NT2/D1 (cell line): ENCODE measurements at places on chromosomes 3 and 15.

GRCh38 chr15:74144153-74144775 is 13.9 kb downstream of the ISLR2 start:
- no peak for DNase-seq

- DNase-seq: no peak
Observed at GRCh38 chr3:172021164-172021563, 18.2 kb upstream of the FNDC3B start.

DNA sequence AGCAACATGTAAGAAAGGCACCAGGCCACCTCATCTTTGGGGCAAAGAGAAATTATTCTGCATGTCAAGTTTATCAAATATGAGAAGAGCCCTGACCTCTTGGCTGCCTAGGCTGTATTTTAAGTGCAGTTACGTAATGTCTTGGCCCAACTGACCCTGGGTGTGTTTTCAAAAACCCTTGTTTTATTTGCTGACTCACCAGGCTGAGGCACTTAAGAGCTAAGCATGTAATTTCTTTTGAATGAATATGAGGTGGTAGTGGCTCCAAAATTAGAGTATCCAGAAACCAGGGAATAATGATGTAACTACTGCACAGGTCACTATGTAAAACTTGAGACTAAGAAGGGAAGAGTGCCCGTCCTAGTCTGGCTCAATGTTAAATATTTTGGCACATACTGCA is 24.3 kb downstream of the PGPEP1L start:
- no peak for DNase-seq

DNA sequence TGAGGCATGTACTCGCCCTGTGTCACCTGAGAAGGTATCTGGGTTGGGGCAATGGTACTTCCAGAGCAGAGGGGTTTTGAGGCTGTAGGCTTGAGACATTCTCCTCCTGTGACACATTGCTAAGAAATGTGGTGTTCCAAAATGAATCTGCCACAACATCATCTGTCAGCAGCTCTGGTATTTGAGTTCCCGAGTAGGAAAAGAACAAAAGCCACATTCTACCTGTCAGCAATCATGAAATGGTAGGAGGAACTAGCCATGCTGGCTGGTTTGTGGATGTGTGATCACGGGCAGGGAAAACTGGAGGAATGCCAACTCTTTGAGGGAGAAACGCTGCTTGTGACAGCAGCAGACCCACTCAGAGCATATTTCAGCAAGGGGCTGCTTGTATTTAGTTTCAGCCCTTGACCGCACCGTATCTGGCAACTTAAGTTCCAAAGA is 579.4 kb upstream of the TBL1XR1 start:
- DNase-seq: no peak

DNA sequence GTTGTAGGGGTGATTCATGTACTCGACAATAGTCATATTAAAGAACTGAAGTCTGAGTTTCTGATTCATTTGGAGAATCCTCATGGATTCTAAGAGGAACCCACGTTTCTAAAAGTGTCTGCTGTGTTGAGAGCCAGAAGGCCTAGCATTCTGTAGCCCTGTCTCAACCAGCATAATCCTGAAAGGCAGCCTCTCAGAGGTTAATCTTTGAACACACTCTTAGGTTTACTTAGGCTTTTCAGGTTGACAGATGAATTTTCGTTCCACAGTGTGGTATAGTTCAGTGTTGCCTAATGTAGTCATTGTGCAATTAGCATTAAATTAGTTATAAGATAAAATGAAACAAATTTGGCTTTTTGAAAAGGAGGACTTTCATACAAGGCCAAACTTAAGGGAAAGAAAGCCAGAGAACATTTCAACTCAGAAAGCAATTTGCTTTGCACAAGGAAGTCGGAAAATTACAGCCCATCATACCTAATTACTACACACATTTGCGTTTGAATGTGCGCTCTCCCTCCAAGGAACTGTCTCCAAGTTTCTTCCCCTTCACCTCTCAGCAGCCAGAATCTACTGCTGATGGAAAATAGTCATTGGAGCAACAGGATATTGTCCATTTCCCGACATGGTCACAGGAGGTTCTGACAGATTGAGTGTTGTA is 42.0 kb downstream of the AGBL1 start:
- DNase-seq: peak; percentile 5

- no peak for DNase-seq
Observed at GRCh38 chr3:114804099-114804498, 343.0 kb downstream of the ZBTB20 start.

- DNase-seq: no peak
Observed at GRCh38 chr3:52756141-52756540, 14.6 kb downstream of the NEK4 start.

DNA sequence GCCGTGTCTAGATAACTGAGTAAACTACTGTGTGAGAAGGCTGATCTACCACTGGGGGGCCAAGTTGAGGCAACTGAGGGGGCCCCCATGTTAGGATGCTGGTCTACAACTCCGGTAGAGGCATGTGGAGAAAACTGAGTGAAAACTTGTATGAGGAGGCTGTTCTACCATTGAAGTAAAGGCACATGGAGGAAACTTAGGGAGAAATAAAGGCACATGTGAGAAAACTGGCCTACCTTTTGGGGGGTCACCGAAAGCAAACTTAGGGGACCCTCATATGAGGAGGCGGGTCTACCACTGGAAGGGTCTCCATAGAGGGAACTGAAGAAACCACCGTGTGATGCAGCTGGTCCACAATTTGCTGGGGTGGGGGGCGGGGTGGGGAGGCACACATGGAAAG is 155.2 kb downstream of the FBLN2 start:
- no peak for DNase-seq

DNA sequence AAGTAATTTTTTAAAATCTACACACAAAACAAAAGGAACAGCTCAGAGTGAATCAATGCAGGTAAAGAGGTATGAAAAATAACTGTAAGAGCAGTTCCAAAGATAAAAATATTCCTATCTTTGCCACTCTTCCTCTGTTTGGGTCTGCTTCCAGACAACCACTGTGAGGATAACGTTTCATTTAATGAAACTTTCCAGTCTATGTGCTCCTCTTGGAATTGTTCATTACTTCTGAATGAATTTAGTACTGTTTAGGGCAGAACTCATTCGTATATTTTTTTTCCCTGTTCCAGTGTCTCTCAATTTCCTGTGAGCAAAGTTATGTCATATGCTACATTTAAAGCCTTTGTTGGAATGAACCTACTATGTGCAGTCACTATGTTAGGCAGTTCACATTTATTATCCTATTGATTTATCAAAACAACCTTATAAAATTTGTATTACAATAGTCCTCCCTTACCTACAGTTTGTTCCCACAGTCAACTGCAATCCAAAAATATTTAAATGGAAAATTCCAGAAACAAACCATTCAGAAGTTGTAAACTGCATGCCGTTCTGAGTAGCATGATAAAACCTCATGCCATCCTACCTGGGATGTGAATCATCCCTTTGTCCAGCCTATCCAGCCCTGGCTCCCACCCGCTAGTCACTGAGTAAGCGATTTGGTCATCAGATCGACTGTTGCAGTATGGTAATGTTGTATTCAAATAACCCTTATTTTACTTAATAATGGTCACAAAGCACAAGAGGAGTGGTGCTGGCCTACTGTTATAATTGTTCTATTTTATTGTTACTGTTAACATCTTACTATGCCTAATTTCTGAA is 98.1 kb downstream of the TMCC1 start:
- no peak for DNase-seq

GRCh38 chr15:98324341-98324970 is 323.9 kb upstream of the IGF1R start:
- DNase-seq: peak; percentile 60

DNA sequence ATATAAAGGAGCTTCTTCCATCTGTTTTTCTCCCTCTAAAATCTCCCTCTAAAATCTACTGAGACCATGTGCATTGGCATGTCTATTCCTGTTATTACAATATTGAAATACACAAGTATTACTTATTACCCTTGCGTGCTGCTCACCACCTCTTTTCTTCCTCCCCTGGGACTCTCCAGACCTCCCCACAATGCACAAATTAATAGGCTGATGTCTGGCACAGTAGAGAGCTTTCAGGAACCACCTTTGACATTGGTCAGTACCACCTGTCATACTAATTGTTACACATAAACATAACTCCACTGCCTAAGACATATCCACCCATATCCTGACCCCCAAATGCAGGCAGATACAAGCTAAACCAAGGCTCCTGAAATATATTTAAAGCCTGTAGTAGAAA is 722.6 kb downstream of the FHIT start:
- DNase-seq: no peak

DNA sequence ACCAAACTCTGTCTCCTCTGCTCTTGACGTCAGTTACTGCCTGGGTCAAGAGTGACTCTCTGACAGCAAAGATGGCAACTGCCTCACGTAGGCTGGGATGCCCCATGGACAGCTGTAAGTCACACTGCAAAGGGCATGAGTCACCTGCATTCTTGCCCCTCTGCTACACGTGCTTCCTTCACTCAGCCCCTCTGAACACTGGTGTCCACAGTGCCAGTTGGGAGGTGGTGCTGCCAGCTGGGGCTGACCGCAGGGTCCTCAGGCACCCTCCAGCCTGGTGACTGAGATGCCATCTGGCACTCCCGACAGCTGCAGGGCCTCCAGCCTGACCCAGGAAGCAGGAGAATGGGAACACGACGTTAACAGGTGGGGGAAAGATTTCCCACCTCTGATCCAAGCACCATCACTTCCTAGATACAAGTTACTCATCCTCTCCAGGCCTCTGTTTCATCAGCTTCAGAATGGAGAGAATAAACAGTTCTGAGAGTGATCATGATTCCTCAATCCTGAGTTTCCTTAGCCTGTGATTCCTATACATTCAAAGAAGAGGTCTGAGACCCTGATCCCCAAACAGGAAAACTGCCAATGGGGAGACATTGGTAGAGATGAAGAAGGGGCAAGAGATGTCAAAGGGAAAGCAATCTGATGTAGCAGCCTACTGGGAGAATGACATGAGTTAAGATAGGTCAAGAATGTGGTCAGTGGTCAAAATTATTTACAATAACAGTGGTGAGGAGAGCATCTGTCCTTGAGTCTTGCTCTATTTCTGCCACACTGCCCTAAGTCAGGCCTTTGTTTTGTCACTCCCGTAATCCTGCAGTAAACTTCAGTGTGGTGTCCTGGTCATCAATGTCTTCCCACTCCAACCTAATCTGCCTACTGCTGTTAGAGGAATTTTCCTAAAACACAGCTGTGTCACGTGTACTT is 86.1 kb upstream of the BCL6 start:
- DNase-seq: no peak

DNA sequence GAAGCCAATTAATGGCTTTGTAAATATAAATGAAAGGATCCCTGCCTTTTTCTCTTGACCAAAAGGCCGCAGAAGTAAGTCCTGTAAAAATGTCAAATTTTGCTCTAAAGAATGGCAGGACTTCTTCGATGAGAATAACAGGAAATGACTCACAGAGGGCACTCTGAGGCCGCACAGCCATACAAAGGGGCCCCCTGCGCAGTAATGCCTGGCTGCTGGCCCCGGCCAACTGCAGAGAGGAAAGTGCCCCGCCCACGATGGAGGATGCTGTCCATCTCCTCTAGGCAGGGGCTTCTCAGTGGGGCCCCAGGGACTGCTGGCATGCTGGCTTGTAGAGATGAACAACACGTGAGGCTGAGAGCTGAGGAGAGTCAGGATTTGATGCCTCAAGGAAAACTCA is 18.1 kb upstream of the SCN10A start:
- peak; percentile 68 for DNase-seq

DNA sequence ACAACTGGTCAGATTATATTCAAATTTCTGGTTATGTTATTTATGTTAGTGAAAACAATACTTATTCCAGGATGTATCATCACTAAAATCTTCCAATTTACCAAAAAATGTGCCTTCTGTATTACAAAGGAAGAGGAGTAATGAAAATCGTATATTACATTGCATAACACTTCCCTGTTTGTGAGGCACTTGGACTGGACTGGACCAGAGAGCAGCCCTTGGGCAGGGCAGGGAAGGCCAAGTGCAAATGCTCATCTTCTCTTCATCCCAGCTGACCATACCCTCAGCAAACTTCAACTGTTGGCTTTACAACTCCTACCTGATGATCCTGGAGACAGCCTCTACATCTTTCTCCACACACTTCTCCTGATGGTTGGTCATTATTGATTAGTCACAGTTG is 285.7 kb upstream of the MME start:
- DNase-seq: no peak

DNA sequence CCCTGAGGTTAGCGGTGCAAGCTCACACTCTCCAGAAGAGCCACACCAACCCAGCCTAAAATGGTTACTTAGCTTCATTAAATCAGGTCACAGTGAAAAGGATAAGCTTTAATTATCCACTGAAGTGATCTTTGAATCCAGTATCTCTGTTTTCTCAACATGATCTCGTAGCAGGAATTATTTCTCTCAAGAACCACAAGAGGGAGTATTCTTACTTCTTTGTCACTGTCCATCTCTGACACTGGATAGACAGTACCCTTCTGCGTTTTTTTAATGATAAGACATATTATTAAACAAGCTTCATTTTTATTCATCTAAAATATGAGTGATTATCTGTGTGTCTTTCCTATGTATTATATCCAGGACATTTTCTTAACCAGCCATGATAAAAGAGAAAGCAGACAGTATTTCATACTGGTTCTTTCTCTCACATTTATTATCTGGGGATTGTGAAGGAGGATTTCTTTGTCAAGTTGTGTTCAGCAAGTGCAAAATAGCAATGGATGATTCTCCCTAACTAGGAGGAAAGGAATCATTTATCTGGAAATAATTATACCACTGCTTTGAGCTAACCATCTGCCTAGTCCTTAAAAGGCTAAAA is 105.4 kb upstream of the CCDC54 start:
- DNase-seq: no peak

GRCh38 chr15:60096157-60096556 is 92.0 kb downstream of the FOXB1 start:
- DNase-seq: no peak

DNA sequence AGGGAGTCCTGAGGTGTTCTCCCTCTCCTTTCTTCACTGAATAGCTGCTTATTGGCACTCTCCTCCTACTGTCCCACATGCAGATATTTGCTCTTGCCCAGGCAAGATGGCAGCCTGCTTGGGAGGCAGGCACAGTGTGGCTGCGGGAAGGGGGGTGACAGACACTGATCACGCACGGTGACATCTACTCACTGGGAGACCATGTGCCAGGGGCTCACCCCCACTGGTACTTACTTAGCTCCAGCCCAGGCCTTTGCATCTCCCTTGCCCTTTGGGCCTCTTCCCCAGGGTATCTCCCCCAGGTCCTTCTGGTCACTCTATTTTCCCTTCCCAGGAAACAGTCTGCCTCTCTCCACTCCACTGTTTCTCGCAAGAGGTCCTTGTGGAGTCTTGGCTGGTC is 6.4 kb downstream of the PLA2G4E start:
- DNase-seq: no peak

DNA sequence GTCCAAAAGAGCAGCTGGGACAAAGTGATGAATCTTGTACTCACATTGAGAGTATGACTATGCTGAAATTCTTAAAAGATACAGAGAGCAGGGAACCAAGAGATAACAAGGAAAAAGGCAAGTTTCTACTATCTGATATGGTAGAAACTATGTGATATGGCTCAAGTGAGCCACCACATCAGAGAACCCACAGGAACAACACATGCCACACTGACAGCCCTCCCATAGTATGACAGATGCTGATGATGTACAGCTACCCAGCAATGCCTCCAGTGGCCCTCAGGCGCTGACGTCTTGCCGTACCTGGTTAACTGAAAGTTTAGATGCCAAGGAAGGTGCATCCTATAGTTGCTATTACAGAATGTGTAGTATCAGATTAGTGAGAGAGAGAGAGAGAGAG is 42.4 kb downstream of the CHAC1 start:
- no peak for DNase-seq
